Activated T-cell treated with anti-CD3 and anti-CD28 coated beads, Interleukin-2, amount 50 U/mL, for 72 hours (primary cell): ENCODE measurements at places on chromosomes 1 and 21. TPM values are rescaled to one million over a fixed set of nuclear protein-coding genes. Genes with fewer than 3 reads are reported as not detected.

GRCh38 chr1:1069056-1069710 is 4.9 kb downstream of the RNF223 start:
- peak; percentile 91 for DNase-seq

- DNase-seq, result no peak
Observed at GRCh38 chr21:43341378-43342161, 85.4 kb downstream of the SIK1 start.

Gene PTPRC
- total RNA-seq, result 545 TPM

DNA sequence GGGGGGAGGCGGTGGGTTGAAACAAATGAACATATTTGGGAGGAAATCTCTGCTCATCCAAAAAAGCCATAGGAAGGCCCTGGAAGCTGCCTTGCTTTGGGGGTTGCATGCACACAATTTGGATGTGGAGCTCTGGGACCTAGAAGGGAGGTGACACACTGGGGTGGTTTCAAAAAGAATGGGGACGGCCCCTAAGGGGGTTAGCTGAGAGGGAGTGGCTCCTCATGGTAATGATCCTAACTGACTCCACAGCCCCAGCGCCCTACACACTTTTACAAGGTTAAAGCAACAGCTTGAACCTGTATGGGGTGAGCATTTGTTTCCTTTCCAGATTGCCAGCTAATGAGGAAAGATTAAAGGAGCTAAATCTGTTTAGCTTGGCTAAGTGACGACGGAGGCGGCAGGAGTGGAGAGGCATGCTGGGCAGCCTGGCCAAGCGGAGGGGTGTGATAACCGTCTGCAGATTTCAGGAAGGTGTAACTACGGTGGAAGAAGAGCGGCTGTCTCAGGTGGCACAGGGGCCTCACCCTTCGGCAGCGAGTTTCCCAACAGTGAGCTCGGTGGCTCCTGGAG is 107.3 kb downstream of the RNF220 start:
- peak; percentile 28 for DNase-seq

GRCh38 chr1:208880433-208881100 is 636.4 kb upstream of the PLXNA2 start:
- DNase-seq, result no peak

DNA sequence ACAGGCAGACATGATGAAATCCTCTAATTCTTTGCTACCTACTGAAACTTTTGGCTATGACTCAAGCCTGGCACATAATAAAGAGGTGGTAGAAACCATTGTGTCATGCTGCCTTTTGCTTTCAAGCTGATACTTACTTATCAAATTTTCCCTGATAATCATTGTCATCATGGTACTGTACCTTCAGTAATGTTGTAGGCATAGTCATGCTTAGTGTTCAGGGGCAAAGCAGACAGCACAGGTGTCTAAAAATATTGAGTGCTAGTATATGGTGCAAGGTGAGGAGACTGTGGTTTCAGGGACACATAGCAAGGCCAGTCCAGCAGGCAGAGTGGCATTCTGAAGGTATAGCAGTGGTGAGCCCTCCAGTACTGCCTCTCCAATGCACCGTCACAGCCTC is 226.9 kb upstream of the DEPDC1 start:
- DNase-seq, result no peak

GRCh38 chr1:204507317-204508105 is 8.7 kb upstream of the MDM4 start:
- no peak for DNase-seq

Gene S100A7
- total RNA-seq, result not detected

- DNase-seq, result no peak
Observed at GRCh38 chr1:191901651-191902050, 256.6 kb upstream of the RGS18 start.

Gene SPAG17
- total RNA-seq, result not detected

Gene ARHGEF16
- 0.14 TPM for total RNA-seq

Gene LRRN2
- total RNA-seq, result not detected

GRCh38 chr1:35120458-35121133 is 41.4 kb downstream of the ZMYM1 start:
- peak; percentile 22 for DNase-seq

Gene CBR1
- total RNA-seq, result 38.5 TPM

GRCh38 chr1:92623187-92623778 is 136.6 kb upstream of the GFI1 start:
- DNase-seq, result no peak

Gene PLD5
- not detected for total RNA-seq

Gene TYW3
- 22.9 TPM for total RNA-seq

GRCh38 chr1:2383576-2383975 is 7.8 kb downstream of the MORN1 start:
- DNase-seq, result no peak

DNA sequence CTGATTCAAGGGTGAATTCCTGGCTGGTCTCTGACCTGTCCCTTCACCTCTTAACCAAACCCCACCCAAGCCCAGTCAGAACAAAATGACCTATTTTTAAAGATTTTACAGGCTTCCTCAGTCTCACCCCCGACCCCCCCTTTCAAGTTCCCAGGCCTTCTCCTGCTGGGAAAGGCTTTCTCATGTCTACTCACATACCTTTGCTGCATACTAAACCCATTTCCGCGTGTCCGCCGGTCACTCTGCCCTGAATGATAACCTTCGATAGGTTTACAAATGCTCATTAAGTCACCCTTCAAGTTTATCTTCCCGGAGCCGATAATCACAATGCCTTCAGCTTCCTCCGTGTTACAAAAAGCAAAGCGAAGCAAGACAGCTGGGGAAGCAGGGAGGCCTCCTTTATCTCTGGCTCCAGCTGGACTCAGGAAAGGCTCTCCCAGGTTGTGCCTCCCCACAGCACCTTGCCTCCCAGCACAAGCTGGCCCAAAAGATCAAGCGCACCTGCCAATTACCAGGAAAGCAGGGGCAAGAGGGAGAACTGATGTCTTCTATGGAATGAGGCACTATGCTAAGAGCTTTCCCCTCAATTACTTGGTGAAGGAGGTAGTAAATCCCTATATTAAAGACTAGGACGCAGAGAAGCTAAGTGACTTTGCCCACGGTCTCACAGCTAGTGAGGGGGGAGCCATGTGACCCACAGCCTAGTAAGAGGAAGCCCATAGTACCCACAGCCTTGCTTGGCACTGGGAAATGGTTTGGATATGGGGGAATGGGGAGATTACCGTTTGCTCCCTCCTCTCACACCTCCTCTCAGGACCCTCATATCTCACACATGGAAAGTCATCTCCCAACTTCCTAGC is 15.9 kb downstream of the SMIM12 start:
- DNase-seq, result no peak

- no peak for DNase-seq
Observed at GRCh38 chr1:10050611-10051010, 17.9 kb downstream of the UBE4B start.

Gene MEF2D
- total RNA-seq, result 86.8 TPM

GRCh38 chr1:159970932-159971342 is 16.9 kb upstream of the SLAMF9 start:
- DNase-seq, result no peak

Gene KRTAP19-3
- total RNA-seq, result not detected

- DNase-seq, result no peak
Observed at GRCh38 chr21:38721958-38722357, 83.8 kb upstream of the ETS2 start.

DNA sequence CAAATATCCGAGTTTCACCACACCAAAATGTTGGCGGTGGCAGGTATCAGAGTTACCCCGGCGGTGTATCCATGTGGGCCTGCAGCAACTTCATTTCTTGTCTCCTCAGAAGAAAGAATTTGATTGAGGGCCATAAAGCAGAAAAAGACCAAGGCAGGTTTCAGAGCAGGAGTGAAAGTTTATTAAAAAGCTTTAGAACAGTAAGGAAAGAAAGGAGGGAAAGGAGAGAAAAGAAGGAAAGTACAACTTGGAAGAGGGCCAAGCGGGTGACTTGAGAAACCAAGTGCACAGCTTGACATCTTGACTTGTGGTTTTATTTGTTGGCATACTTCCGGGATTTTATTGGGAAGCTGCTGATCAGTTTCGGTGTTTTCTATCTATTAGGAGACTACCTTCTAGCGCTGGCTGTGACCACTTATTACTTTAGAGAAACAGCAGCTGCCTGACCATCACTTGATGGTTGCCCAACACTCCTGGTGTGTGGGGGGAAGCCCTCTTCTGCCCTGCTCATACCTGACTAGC is 75.5 kb upstream of the RAB3GAP2 start:
- DNase-seq, result no peak

Gene NBPF8
- total RNA-seq, result 22.5 TPM

Gene SPATA46
- total RNA-seq, result not detected

Gene LCE3E
- not detected for total RNA-seq

DNA sequence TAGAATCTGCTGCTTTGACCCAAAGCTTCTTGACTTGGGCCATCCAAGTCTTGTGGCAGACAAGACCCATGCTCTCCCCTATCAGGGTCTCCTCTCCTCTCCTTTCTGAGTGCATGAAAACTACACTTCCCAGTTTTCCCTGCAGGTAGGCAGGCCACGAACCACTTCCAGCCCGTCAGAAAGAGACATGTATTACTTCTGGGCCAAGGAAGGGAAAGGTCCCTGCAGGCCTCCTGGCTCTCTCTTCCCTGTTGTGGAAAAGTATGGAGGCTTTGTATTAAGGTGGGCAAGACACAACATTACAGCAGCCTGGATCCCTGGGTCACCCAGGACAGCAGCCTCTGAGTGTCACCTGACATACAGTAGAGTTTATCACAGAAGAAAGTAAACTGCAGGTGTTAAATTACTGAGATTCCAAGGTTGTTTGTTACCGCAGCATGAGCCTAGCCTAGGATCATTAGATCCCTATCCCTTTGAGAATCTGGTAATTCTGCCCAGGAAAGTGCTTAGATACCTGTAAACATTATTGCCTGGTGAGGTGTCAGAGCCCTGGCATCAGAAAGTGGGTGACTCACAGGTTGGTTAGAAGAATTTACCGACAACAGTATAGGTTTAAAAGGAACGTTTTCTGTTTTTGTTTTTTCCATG is 717.3 kb downstream of the MATN1 start:
- no peak for DNase-seq

Gene SIPA1L2
- 5.9 TPM for total RNA-seq

DNA sequence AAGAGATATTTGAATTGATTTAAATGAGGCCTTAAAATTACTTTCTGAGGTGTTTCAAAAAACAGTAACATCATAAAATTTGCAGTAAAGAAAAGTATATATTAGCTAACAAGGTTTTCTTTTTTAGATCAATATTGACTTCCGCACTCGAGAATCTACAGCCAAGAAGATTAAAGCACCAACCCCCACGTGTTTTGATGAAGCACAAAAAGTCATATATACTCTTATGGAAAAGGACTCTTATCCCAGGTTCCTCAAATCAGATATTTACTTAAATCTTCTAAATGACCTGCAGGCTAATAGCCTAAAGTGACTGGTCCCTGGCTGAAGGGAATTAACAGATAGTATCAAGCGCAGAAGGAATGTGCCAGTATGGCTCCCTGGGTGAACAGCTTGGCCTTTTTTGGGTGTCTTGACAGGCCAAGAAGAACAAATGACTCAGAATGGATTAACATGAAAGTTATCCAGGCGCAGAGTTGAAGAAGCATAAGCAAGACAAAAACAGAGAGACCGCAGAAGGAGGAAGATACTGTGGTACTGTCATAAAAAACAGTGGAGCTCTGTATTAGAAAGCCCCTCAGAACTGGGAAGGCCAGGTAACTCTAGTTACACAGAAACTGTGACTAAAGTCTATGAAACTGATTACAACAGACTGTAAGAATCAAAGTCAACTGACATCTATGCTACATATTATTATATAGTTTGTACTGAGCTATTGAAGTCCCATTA is 3.6 kb downstream of the RGS1 start:
- DNase-seq, result peak; percentile 4

GRCh38 chr1:184820218-184820750 is 65.6 kb upstream of the EDEM3 start:
- no peak for DNase-seq

- DNase-seq, result no peak
Observed at GRCh38 chr1:8681911-8682310, 135.5 kb downstream of the RERE start.

Gene MAN1C1
- 9.4 TPM for total RNA-seq

DNA sequence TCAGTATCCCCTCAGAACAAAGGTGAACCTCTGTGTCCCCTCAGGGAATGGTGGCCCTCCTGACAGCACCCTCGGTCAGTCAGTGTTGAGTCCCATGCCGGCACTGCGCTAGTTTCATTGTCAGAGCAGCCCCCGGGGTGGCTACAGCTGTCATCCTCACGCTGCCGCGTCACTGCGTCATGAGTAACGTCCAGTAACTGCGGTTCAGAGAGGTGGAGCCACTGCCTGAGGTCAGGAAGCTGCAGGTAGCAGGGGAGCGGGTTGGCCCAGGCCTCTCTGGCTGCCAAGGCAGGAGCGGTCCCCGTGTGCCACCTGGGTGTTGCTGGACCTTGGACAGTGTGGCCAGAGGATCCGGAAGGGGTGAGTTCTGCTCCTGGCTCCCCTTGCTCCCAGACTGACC is 20.2 kb upstream of the WNT4 start:
- DNase-seq, result no peak

DNA sequence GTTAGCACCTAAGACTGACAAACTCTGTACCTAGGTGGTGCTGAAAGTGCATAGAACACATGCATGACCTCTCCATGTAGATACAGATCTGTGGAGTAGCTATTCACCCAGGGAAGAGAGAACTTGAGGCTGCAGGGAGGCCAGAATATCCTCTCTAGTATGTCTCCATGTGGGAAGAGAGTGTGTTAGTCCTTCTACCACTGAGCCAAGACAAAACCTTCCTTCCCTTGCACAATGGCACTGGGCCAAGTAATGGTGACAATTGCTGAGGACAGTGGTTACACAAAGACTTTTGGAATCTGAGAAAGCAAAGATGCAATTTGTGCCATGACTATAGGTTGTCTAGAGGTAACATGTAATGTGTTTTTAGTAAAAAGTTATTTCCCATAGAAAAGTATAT is 52.3 kb downstream of the C1orf198 start:
- DNase-seq, result no peak
